ENCODE measurements at places on chromosomes 2 and 18.

DNA sequence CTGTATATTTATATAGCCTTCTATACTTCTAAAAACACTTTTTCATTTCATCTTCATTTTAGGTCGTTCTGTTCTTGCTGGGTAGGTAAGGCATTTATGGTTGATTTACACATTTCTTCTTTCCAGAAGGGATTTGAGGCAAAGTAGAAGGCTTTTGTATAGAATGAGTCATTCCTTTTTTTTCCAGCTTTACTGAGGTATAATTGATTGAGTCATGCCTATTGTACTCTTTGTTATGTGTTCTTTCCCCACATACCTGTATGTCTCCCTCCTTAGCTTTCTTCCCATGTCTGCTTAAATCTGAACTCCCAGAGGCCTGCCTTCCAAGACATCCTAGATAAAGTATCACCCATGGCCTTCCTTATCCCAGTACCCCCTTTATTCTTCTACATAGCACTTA is 4.8 kb upstream of the CDC42EP3 start:
- DNase-seq, result no peak

DNA sequence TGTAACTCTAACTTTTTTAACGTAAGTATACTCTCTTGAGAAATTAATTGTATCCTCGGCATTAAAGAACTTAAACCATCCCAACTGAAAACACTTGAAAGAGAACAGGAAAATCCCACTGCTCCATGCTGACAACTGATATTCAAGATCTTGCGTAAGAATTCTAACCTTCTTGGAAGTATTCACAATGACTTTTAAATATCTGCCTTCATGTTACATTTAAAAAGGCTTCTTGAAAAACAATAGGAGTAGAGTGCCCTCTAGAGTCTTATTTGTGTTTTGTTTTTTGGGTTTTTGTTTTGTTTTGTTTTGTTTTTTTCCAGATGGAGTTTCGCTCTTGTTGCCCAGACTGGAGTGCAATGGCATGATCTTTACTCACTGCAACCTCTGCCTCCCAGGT is 65.4 kb upstream of the DNAJC10 start:
- no peak for DNase-seq

DNA sequence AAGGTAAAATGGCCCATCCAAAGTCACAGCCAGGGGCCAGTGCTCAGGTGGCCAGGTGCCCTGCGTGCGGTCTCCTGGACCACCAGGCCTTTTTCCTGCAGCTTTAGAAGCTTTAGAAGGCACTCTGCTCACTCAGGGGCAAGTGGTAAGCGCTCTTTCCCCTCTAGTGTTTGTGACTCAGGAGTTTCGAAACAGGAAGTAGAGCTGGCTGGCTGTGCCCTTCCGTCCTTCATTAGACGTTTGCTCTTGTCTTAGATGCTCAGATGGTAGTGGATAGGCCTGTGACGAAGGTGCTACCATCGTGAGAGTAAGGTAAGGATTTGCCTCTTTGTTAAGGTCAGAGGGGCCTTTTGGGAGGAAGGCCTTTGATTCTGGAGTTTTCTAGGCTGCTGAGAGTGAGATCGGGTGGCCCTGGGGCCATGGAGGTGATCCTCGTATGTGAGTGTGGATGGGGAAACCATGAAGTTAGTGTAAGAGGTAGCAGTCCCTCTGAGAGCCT is at the start of gene CASP8:
TSS of gene CASP8 (plus strand) at position 235 of the 499 bp plus-strand sequence. CDS start 5,951 bp downstream, outside the sequence.
- DNase-seq, result peak; percentile 58

DNA sequence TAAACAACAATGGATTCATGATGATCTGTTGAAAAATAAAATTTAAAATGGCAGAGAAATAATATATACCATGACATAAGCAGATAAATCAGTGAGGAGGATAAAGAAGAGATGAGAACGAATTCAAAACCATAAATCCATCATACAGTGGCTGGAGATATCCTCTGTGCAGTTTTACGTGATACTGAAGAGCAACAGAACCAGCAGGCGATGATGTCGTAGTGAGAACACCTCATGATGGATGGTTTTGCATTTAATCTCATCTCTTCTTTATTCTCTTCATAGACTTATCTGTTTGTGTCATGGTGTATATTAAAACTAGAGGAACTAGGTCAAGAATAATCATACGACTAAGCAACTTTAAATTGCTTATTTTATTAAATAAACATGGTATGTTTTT is 56.3 kb downstream of the TNFRSF11A start:
- no peak for DNase-seq

DNA sequence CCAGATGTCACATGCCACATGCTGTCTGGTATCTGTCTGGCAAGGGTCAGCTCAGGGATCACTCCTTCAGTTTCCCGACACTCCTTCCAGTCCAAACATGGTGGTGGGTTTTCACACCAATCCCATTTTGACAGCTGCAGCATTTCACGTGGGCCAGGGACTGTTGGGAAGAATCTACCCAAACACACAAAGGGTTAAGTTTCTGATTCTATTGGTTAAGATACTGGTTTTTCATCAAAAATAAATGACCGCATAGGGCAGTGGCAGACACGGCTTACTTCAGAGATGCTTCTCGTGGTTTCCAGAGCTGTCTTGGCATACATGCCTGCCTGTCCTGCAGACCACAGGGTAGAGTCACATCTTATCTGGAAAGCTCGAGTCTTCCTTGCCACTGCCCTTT is 79.7 kb downstream of the PSMG2 start:
- no peak for DNase-seq

DNA sequence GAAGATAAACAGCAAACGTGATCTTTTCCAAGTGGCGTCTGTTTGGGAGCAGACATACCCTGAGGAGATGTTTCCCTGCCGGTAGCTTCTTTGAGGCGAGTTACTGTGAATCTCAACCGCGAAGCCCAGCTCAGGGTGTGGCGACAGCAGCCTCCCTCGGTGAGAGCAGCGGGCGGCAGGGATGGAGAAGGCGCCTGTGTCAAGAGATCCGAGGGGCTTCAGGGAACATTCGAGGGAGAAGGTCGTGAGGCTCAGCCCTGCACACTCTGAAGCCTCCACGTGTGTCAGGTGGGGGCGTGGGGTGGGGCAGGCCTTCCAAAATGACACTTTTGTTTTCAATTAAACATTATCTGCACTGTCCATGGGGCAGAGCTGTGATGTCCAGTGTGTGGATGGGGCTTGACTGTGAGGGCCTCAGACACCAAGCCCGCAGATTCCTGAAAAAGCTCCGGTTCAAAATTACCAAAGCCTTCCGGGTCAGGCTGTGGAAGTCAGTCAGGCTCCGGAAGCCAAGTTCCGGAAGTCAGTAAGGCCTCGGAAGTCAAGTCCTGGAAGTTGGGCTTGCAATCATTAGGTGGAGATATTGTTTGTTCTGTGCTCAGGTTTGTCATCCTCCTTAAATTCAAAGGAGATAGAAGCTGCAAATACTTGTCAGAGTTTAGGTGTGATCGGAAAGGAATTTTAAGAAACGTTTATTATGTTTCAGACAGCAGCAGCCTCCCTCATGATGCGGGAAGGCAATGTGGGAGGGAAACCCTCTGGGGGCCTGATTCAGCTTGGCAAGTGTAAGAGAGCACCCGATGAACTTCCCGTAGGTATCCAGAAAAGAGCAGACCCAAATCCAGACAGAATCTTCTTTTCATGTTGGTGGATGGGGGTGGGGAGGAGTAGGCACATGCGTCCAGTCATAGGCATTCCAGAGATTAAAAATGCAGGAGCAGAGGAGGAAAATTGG is 20.7 kb downstream of the SMIM21 start:
- DNase-seq, result no peak

DNA sequence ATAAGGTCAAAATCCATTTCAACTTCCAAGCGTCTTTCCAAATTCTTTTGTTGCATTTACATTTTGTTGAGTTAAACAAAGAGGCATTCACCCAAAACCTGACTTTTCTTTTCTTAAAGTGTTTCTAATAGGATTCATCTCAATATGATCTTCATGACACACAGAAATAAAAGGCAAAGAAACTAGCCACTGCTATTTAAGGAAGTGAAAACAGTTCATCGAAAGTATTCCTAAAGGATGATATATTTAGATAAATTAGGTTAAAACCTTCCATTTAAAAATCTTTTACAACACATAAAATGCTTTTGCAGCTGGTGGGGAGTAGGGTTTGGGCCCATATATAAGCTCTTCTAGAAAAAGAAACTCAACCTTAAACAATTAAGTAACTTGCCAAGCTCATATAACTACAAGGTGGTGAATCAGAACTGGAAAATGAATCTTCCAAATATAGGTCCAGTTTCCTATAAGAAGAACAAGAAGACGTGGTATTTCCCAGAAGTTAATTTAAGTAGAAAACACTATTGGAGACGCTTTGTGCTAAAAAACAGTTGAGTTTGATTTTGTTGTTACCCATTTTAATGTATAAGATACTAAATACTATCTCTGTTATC is 336.0 kb upstream of the HNRNPA3 start:
- DNase-seq, result no peak

DNA sequence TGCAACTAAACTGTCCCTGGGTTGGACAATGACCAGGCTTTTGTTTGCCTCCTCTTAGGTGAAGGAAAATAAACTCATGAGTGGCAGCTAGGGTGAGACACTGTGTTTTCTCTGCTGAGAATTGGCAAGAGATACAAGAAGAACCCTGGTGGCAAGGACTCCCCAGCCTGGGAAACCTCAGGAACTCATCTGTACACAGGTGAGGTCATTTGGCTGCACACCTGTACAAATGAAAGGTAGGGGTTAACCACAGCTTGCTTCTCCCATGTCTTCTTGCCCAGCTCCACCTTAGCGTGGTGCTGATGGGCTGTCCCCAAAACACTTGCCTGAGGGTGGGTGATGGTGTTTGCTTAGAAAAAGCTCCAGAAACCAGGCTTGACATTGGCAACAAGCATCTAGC is 97.2 kb upstream of the FAM136A start:
- no peak for DNase-seq

DNA sequence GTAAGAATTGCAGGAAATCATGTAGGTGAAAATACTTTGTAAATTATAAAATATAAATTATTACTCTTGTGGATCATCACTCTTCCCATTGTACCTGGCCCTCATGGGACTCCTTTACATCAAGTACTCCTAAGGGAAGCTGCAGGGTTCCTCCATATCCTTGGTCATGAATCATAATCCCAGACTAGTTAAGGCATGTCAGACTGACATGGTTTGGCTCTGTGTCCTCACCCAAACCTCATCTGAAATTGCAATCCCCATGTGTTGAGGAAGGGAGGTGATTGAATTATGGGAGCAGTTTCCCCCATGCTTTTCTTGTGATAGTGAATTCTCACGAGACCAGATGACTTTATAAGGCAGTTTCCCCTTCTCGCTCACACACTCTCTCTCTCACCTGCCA is 77.1 kb downstream of the CMPK2 start:
- no peak for DNase-seq

DNA sequence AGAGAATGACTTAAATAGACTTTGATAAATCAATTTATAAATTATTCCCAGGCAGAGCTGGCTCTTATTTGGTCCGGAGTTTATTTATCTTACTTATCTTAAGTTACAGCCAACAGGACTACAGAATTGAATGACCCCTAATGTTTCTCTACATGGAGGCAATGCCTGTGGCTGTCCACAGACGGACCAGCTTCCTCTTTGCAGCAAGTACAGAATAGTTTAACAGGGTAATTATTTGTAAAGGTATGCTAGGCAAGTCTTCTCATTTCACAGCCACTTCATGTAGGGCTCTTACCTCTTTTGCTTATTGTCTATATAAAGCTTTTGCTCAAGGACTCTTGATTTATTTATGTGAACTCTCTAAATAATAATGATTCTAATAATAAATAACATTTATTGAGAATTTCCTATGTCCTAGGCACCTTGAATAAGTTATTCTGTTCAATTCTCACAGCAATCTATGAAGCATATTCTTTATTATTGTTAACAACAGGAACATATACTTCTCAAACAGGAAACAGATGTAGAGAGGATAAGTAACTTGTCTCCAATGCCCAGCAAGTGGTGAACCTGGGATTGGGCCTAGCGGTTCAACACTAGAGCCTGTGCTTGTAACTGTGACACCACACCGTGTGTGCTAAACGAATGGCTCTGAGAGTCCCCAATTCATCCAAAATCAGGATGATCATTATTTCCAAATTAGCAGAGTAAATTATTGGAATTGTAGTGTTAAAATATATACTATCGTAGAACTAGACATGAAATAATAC is 58.8 kb upstream of the NXPH2 start:
- no peak for DNase-seq

GRCh38 chr2:237763812-237764211 is 34.8 kb upstream of the RBM44 start:
- DNase-seq, result no peak

DNA sequence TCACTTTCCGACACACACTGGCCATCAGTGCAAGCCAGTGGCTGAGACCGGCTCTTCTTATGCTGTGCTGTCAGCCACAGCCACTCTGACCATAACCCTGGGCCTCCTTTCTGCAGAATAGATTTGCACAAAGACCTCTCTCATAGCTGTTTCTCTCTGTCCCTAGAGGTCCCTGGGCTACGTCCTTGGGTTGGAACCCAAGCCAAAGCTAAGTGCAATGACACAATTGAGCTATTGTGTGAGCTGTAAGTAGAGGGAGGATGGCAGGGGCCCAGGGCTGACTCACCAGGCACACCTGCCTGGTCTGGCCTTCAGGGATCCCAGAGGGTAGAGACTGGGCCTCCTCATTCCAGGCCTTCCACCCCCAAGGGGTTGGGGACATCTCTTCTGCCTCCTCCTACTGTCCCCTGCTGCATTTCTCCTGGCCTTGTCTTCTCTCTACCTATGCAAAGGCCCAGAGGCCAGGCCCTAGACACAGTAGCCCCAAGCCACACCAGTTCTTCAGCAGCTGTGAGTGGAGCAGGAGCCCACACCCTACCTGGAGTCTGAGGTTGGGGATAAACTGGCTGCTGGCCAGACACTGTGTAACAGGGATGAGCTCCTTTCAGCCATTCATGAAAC is 174.6 kb downstream of the NCK2 start:
- DNase-seq, result no peak

DNA sequence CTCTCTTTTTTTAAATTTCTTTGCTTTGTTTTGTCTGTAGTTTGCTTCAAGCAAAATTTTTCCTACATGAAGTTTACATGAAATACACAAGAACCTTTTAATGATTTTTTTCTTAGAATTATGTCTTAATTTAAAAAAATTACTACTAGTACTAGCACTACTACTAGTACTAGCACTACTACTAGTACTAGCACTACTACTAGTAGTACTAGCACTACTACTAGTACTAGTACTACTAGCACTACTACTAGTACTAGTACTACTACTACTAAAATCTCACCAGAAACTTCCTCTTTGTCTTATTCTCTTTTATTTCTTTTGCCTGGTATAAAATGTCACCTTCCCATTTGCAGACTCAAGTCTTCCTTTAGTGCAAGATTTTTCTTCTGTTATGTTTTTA is 71.1 kb downstream of the PTH2R start:
- DNase-seq, result no peak

GRCh38 chr18:23238152-23238531 is 102.9 kb downstream of the CABLES1 start:
- no peak for DNase-seq

- no peak for DNase-seq
Observed at GRCh38 chr2:236982693-236983455, 102.8 kb upstream of the COPS8 start.
